ENCODE measurements at places on chromosomes 11 and 22.

DNA sequence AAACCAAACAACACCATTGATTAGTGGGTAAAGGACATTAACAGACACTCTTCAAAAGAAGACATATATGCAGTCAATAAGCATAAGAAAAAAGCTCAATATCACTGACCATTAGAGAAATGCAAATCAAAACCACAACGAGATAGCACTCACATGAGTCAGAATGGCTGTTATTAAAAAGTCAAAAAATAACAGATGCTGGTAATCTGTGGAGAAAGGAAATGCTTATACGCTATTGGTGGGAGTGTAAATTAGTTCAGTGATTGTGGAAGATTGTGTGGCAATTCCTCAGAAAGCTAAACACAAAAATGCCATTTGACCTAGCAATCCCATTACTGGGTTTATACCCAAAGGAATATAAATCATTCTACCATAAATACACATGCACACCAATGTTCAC lies 182.6 kb downstream of the TRPC6 start:
- DNase-seq, result peak; percentile 48

DNA sequence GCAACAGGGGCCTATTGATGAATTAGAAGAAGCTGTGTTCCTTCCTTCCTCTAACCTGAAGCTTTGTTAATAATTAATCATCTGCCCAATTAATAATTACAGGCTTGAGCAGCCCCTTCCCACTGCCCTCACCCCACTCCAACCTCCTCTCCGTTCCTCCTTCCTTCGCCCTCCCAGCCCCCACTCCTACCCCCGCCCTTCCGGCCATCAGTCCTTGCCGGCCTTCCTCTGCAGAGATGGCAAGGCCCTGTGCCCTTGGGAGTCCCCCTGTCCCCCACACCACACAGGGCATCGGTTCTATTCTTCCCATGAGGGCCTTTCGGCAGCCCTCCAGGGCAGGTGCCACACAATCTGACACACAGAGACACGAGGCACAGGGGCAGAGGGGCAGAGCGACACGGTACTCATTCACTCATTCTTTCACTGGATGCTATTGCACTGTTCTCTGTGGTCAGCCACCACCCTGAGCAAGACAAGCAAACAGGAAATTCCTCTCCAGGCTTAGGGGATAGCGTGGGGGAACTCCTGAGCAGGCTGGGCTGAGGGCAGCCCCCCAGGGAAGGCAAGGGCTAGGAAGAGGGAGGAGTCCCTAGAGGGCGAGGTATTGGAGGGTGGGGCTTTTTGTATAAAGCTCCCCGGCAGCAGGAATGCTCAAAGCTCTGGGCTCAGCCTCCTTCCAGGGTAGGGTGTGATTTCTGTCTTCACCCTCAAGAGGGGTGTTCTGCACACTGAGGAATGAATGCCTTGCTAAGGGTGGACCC lies 14.7 kb downstream of the MGAT3 start:
- peak; percentile 62 for DNase-seq

- DNase-seq, result no peak
Observed at GRCh38 chr11:33652930-33653329, 47.7 kb downstream of the C11orf91 start.

DNA sequence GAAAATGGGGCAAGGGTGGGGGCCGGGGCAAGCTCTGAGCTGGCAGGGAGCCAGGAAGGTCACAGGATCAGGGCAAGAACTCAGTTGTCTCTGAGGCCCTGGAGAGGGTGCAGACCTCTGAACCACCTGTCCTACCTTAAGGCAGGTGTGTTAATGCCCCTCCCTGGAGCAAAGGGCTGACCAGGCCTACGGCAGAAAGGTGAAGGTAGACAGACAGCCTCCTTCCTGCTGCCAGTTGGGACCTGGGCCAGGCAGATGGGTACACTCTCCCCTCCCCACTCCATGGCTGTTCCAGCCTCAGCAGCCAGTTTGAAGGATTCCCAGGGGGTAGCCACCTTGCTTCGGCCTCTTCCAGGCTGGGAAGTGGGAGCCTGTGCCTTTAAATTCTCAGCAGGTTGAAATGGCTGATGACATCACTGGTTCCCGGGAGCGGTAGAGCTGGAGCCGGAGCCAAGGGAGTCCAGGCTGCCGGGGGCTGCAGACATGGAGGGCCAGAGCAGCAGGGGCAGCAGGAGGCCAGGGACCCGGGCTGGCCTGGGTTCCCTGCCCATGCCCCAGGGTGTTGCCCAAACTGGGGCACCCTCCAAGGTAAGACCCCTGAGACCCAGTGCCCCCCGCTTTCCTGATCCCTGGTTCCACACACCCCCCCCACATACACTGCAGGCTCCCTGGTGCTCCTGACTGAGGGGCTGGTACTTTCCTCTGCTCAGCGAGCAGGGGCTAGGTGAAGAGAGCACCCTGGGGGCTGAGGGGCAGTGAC lies at the start of gene INPP5J:
Gene INPP5J (plus strand): TSS at position 435 of the 760 bp plus-strand sequence. CDS start 49 bp downstream, at position 484.
- DNase-seq, result peak; percentile 44

DNA sequence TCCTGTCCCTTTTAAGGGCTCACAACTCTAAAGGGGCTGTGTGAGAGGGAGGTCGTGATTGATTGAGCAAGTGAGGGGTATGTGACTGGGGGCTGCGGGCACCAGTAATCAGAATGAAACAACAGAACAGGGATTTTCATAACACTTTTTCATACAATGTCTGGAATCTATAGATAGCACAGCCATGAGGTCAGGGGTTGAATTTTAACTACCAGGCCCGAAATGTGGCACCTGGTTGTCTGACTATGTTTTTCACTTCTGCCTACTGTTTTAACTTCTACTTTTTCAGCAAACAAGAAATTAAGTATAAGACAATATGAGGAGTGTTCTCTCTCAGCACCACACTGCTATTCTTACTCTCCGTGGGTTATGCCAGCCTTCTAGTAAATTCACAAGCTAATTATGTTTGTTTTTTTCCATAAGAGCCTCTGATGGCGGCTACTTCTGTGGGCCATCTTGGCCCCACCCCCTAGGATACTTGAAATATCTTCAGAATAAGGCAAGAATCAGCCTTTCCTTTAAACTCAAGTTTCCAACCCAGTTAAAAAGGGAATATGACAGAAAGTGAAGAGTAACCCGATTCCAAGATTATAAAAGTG lies 552.8 kb upstream of the CHORDC1 start:
- DNase-seq, result no peak

DNA sequence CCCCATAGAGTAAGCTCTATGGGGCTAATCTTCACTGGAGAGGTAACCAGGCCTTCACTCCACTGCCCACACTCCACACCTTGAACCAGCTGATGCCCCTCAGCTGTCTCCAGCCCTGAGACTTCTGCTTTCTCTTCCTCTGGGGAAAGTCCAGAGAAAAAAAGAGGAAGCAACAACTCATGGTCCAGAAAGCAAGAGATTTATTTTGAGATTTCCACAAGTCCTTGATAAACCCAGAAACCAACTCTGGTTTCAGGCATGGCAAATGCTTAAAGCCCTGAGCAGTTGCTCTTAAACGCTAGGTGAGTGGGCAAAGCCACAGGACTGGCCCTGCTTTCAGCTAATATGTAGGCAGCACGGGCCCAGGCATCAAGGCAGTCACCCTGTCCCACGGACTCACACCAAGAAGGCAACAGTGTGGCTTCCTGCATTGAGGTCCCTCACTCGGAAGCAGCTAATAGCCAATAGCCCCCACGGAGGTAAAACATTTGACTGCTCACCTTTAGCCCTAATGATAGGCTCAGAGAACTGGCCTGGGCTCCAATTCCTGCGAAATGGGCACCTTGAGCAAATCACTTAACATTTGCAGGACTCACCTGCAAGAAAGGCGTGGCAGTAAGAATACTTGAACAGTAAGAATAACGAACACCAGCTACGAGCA lies 4.3 kb downstream of the CYB561A3 start:
- no peak for DNase-seq

DNA sequence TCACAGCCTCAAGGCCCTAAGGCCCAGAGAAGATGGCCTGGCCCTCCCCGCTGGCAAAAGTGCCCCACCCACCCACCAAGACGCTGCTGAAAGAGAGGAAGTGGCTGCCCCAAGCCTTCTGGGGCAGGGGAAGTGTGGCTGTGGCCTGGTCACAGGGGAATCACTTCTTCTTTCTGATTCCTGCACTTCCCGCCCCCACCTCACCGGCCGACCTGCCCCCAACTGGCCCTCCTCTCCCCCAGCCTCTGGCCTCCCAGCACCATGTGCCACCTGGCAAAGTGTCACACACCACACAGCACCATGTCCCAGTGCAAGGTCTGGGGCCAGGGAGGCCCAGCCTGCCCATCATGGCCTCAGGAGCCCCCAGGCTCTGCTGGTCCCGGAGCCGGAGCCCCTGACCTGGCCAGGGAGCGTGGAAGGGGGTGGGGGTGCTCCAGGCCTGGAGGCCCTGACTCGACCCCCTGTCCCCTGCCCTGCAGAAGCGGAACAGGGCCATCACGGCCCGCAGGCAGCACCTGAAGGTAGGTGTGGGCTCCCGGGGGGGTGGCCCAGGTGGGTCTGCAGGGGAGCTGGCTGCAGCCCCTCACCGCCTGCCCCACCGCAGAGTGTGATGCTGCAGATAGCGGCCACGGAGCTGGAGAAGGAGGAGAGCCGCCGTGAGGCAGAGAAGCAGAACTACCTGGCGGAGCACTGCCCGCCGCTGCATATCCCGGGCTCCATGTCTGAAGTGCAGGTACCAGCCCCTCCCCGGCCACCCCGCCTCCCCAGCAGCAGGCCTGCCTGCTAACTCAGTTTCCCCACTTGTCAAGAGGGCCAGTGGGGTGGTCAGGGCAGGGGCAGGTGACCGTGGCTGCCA lies 1.4 kb downstream of the TNNI2 start:
- DNase-seq, result no peak

DNA sequence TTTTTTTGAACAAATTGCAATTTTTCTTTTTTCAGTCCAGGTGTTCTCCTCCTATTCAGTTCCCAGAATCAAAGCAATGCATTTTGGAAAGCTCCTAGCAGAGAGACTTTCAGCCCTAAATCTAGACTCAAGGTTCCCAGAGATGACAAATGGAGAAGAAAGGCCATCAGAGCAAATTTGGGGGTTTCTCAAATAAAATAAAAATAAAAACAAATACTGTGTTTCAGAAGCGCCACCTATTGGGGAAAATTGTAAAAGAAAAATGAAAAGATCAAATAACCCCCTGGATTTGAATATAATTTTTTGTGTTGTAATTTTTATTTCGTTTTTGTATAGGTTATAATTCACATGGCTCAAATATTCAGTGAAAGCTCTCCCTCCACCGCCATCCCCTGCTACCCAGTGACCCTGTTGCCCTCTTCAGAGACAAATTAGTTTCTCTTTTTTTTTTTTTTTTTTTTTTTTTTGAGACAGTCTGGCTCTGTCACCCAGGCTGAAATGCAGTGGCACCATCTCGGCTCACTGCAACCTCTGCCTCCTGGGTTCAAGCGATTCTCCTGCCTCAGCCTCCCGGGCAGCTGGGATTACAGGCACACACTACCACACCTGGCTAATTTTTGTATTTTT lies 6.2 kb upstream of the UBE4A start:
- peak; percentile 15 for DNase-seq

DNA sequence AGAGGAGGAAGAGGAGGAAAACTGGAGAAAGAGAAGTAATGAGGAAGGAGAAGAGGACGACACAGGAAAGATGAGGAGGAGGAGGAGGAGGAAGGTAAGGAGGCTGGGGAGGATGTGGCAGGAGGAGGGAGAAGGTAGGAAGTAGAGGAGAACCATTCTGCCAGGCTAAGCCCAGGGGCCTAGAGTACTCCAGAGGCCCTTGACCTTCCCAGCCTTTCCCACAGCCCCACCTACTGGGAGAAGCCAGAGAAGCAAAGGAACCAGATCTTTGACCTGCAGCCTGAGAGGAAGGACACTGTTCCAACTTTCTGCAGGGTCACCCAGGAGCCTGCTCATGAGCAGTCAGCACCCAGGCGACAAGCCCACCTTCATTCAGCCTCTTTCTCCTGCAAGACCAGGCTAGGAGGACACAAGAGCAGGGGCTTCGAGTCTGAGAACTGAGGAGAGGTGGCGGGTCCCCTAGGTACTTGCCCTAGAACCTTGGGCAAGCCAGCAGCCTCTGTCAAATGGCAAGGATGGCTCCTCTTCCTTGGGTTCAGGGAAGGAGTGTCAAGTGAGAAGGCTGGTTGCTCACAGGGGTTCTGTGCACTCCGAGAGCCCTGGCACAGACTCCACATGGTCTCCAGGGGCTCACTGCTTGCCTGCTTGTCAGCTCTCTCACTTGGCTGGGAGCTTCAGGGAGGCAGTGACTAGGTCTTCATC lies 27.9 kb upstream of the OAF start:
- DNase-seq, result peak; percentile 32

- DNase-seq, result no peak
Observed at GRCh38 chr11:2711161-2711560, 11.4 kb upstream of the KCNQ1OT1 start.

DNA sequence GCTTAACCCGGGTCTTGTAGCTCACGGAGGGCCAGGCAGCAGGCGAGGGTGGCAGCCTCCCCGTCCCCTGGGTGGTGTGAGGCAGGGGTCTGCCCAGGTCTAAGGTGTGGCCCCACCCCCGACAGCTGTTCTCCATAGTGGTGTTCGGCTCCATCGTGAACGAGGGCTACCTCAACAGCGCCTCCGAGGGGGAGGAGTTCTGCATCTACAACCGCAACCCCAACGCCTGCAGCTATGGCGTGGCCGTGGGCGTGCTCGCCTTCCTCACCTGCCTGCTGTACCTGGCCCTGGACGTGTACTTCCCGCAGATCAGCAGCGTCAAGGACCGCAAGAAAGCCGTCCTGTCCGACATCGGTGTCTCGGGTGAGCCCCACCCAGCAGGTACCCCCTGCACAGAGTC lies 24.4 kb downstream of the SYNGR1 start:
- no peak for DNase-seq

DNA sequence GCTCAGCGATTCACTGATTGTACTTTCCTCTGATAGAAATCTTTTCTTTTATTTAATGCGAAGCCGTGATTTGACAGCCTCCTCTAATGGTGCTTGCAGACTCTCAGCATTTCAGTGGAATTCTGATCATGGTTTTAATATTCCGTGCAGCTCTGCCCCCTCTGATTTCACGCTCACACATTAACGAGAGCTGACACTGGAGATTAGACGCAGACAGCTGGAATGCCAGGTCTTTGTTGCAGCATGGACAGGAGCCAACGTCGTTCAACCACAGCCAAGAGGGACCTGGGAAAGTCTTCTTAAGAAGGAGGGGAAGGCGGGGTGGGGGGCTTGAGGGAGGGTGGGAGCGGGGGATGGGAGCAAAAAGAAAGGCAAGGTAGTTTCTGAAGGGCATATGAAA lies 186.4 kb downstream of the BLID start:
- no peak for DNase-seq

- DNase-seq, result no peak
Observed at GRCh38 chr11:57424137-57424791, 2.7 kb downstream of the SLC43A3 start.

DNA sequence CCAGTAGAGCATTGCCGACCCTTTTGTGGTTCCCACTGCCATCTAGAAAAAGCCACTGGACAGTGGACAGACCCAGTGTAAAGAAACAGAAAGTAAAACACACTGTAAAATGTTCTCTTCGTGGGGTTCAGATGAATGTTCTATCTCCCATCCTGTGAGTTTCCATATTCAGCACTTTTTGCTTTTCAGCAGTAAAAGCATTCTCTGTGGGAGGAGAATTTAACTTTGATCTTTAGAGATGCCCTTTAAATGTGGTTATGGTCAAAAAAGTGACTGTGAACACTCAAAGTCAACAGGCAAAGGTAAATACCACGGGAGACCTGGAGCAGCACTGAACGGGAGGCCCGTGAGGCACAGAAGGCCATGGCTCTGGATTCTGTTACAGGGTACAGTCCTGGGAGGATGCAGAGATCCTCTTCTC lies 53.9 kb downstream of the FLI1 start:
- no peak for DNase-seq
